ENCODE measurements at places on chromosomes 16 and 17.

DNA sequence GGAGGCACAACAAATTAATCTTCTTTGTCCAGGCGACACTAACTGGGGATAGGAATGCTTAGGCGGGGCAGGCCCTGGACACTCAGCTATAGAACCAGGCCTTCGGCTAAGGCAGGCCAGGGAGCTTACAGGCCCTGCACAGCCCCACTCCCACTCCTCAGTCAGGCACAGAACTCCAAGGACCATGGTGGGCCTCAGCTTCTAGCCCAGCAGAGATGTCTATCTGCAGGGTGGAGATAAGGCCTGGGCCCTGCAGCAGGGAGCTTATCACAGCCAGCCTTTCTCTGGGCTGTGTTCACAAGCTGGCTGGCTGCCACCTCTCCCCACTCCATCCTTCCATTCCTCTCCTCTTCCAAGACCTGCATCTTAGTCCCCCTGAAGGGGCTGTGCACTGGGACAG lies 68.1 kb downstream of the TMEM132E start:
- DNase-seq, result no peak

- no peak for DNase-seq
Measured at GRCh38 chr16:79996321-79996720, 395.8 kb upstream of the MAF start.

GRCh38 chr16:72856797-72857196 lies 191.1 kb downstream of the ZFHX3 start:
- peak; percentile 12 for DNase-seq

GRCh38 chr16:14011001-14011400 lies 60.1 kb upstream of the MRTFB start:
- no peak for DNase-seq

DNA sequence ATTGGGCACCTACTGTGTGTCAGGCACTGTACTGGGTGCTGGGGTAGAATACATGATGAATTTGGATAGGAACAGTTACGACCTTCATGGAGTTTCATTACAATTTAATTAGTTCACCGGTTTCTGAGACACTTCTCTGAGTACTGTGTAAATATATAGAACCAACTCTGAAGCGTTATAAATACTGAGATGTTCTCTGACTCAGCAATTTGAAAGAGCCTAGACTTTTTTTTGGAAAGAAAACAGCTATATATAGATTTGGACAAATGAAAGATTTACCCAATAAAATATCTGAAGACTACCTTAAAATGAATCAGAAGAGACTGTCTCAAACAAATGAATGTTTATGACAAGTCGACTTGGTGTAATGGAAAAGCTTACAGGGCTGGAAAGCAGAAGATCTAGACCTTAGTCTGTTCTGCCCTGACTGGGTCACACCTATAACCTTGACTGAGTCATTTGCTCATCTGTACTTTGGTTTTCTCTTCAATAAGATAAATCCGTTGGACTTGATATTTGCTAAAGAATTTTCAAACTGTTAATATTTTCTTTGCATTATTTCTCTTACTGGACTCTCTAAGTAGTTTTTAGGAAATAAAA lies 4.6 kb upstream of the GAN start:
- no peak for DNase-seq

DNA sequence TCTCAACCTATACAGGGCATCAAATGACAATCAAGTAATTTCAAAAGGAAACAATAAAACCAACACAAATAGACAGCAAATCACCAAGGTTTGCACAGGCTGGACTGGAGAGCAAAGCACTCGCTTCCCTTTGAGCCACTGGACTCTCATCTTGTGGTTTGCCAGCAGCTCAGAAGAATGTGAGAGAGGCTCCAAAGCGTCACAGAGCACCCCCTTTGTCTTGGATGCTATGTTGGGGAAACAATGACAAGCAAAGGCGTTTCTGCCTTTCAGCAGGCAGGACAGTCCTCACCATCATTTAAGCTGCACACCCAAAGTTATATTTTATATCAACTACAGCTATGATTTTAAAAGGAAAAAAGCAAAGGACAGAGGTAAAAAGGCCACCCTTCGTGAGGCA lies 13.2 kb downstream of the SLC6A4 start:
- DNase-seq, result no peak

- no peak for DNase-seq
Measured at GRCh38 chr16:83298541-83298940, 509.2 kb upstream of the HSBP1 start.

- DNase-seq, result no peak
Measured at GRCh38 chr16:53413864-53414263, 20.4 kb upstream of the RBL2 start.

DNA sequence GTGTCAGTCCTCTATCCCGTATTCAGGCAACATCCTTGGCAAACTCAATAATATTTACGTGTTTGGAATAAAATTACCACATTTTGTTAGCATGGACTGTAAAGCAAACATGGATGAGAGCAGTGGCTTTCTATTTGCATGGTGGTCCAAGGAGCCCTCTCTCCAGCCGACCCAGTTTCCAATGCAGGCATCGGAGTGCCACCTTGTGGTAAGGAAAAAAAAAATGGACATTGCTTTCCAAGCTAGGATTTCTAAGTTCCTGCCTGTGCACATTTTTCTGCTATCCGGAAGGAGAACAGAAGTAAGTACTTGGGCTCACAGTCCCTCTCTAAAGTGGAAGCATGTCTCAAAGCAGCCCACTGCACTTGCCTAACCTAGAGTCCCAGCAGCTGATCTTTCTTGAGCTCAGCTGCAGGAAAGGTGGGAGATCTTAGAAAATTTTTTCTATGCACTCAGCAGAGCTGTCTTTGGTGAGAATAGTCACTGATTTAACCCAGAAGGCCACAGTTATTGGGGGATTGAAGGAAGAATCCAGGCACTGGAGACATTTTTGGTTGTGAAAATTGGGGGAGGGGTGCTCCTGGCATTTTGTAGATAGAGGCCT lies 46.0 kb upstream of the ERCC4 start:
- no peak for DNase-seq

DNA sequence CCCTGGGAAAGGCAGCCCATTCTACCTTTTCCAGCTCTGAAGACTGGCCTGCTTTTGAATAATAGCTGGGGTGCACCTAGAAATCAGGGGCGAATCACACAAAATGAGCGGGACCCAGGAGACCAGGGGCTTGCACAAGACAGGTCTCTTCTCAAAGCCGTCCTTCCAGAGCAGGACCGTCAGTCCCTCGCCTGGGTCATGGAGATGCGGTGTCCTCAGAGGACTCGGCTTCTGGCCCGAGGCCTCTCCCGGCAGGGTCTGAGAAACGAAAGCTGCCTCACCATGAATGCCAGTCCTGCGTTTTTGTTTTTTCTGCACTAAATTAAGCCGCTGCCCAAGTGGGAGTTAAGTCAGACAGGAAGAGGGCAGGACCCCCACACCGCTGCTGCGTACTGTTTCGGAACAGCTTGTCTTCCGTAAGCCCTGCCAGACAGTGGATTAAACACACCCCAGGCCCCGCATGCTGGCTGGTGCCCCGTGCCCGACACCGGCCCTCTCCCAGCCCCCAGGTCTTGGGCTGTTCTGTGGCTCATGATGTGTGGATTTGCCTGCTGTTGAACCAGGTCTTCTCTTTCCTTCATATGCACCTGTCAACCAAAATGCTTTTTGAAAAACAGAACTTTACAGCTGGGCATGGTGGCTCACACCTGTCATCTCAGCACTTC lies 142.1 kb upstream of the RPH3AL start:
- no peak for DNase-seq

GRCh38 chr16:86363836-86364618 lies 146.3 kb upstream of the FOXF1 start:
- DNase-seq, result no peak

- no peak for DNase-seq
Measured at GRCh38 chr17:82647593-82648164, 565 bp downstream of the WDR45B start.

DNA sequence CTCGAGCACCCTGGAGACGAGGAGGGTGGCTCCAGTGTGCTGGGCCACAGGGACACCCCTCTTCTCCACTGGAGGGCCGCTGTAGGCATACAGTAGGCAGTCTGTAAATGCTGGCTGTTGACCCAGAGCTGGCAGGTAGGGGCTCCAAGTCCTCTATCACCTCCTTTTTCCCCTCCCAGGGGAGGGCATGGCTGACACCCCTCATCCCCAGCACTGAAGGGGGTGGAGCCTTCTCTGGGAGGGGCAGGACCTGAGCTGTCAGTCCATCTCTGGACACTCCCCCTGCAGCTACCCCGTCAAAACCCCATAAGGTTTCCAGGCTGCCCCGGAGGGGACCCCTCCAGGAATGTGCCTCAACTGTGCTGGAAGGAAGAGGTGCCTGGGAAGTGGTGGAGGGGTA lies 2.4 kb downstream of the KCNJ12 start:
- no peak for DNase-seq

DNA sequence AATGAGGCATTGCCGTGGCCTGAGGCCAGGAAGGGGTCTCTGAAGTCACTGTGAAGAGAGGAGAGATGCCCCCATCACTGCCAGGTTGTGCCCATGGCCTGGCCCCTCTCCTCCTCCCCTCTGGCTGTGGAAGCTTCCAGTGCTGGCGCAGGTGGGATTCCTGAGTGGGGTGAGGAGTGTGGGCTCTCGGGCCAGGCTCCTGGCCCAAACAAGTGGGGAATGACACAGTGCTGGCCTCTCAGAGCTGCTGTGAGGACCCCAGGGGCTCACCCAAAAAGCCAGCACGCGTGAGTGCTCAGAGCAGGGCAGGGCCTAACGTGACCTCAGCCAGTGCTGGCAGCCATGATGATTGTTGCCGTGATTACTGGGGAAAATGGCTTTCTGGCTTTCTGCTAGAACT lies 53.5 kb upstream of the MTSS2 start:
- DNase-seq, result no peak

DNA sequence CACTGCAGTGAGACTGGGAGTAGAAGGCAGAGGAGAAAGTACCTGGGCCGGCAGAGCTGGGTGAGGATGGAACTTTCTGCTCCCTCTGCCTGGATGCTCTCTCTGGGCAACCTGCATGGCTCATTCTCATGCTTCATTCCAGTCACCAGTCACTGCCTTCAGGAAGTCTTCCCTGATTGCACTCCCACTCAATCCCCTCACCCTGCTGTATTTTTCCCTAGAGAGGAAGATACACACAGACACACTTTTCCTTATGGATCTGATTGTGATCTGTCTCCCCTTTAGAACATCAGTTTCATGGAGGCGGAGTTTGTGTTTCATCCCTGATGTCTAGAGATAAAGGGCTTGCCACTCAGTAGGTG lies 44.9 kb downstream of the MEAK7 start:
- DNase-seq, result no peak

- DNase-seq, result no peak
Measured at GRCh38 chr16:57781741-57782606, 20.3 kb downstream of the KIFC3 start.

DNA sequence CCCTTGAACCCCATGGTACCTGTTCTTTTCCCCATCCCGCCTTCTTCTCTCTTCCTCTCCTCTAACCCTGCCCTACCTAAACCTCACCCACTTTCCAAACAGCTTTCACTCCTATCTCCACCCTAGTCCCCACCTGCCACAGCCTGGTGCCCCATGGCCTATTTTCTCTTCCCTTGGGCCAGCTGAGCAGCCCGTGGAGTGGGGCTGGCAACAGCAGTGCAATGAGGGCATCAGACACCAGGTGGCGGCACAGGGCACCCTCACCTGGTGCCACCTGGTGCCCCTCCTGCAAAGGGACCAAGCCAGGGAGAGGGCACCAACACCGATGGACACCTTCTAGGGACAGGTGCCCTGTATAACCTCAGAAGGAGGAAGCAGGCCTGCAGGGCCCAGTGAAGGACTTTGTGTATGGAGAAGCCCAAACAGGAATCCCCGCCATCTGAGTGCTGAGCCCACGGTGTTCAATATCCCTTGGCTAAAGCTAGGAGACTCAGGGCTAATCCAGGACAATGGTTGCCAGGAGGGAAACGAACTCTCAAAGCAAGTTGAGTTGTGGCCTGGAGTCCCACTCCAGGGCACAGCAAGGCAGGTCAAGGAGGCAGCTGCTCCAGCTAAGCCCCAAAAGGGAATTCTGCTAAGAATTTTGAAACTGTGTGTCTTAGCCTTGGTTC lies 4.0 kb upstream of the ABCC3 start:
- peak; percentile 21 for DNase-seq

DNA sequence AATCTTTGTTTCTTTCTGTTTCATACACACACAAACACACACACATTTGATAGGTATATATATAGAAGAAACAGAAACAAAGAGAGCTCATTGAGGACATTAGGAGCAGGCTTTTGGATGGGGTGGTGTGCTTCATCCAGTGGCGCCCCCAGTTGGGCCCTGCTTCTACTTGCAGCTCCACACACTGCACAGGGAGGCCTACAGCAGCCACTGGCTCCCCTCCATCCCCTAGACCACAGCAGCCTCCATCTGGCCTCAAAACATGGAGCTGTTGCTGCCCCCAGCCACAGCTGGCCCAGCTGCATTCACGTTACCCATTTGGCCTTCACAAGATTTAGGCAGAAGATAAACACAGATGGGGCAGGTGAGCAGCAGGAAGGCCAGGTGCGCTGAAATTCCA lies 33.1 kb upstream of the NF1 start:
- DNase-seq, result peak; percentile 6

GRCh38 chr17:17426184-17426583 lies 50.6 kb upstream of the MED9 start:
- DNase-seq, result no peak

DNA sequence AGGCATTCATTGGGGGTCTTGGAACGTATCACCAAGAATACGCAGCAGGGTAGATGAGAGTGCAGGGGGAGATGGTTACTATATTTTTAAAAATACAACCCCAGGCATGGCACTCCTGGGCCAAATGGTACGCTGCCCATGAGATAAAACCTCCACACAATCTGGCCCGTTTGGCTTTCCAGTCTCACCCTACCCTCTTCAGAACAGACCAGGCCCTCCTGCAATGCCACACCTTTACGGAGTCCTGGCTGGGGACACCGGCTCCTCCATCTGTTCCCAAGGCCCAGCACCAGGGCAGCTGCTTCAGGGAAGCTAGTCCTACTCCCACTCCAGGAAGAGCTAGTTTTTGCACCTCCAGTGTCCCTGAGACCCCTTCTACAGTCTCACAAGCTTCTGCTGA lies 24.4 kb downstream of the SNN start:
- DNase-seq, result no peak

- DNase-seq, result no peak
Measured at GRCh38 chr17:22461460-22462145, 769.3 kb downstream of the KCNJ18 start.

- no peak for DNase-seq
Measured at GRCh38 chr16:83835586-83836566, 28.1 kb downstream of the HSBP1 start.

GRCh38 chr16:81942007-81942601 lies 69.2 kb downstream of the SDR42E1 start:
- no peak for DNase-seq

All from NCI-H1694 treated with DMSO at 0.1 percent for 48 hours (cell line).